Peyer's patch (tissue), 4 donors: ENCODE measurements at places on chromosomes 12 and 14.

DNA sequence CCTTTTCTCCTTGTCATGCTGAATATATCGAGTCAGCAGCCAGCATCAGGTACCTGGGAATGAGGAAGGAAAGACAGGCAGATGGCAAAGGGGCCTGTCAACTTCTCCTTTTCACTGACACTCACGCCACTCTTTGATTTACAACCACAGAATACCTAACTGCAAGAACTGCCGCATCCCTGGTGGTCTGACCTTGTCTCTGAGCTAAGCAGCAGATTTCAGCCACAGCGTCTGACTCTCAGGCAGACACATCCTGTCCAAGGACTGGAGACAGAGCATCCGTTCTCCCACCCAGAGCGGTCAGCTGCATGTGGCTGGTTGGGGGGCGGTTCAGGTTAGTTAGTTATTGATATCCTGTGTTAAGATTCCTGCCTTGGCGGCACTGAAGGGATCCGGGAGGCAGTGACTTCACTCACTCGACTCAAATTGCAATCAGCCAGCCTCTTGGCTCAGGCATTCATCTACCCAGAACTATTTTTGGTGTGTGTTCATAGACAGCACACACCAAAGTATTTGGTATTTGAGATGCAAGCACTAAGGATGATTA lies 11.2 kb upstream of the MAP1LC3B2 start:
- no peaks in the 10 kb centered on the region for H3K36me3 ChIP-seq
- no peak overlapping the region for H3K27ac ChIP-seq
- H3K27me3 ChIP-seq: no peaks in the 10 kb centered on the region
- peak; percentile 62 for DNase-seq
- peaks cover 7% of the 10 kb centered on the region for H3K4me1 ChIP-seq
- H3K4me3 ChIP-seq: no peak overlapping the region

GRCh38 chr14:95043732-95044462 lies 113.4 kb downstream of the DICER1 start:
- DNase-seq: peak; percentile 34
- no peaks in the 10 kb centered on the region for H3K27me3 ChIP-seq
- H3K27ac ChIP-seq: no peak overlapping the region
- H3K4me1 ChIP-seq: no peaks in the 10 kb centered on the region
- no peaks in the 10 kb centered on the region for H3K36me3 ChIP-seq

DNA sequence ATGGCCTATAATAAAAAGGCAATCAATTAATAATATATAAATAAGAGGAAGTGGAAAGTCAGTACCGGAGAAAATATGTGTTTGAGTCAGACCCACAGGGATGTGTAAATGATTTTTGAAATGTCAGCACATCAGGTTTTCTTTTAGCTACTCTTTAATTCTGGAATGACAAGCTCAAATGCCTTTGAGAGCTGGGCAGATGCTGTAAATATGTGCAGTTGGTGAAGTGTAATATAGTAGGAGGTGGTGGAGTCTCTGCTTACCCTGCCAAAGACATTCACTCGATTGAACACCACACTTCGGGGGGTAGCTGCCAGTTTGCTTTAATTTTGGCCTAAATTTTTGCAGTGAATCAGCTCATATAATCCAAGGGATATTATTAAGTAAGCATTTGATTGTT lies 93.0 kb downstream of the PLEKHA5 start:
- H3K36me3 ChIP-seq: no peaks in the 10 kb centered on the region
- no peak overlapping the region for H3K4me3 ChIP-seq
- H3K27ac ChIP-seq: no peak overlapping the region

GRCh38 chr14:29898470-29898869 lies 29.2 kb downstream of the PRKD1 start:
- DNase-seq: no peak
- no peak overlapping the region for H3K4me3 ChIP-seq
- H3K36me3 ChIP-seq: no peaks in the 10 kb centered on the region
- H3K4me1 ChIP-seq: no peaks in the 10 kb centered on the region
- H3K27me3 ChIP-seq: no peaks in the 10 kb centered on the region

DNA sequence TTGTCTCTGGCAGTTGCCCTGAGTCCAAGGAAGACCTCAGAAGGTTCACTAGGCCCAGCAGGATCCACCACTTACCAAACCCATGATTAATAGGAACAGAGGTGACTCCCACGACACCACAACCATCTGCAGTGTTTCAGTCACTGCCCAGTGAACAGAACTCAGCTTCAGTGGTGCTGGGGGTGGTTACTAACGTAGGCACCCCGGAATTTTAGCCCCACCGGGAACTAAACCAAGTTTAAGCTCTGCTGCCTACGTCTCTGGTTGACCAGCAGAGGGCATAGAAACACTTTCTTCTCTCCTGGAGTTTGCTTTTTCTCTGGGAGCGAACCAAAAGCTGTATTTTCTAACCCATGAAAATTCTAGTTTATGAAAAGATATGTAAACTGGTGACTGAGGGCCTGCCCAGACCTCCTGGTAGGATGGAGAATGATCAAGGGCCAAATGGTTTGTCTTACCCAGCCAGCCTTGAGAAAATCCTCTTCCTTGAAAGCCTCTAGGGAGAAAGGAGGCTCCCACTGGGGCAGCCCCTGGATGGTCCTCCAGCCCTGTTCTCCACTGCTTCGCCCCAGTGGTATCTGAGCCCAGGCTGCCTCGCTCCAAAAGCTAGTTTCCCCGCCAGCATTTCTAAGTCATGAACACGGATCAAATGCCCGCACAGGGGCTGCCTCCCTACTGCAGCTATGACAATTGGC lies 379.8 kb downstream of the DPF3 start:
- no peak overlapping the region for H3K4me3 ChIP-seq
- DNase-seq: no peak
- H3K27me3 ChIP-seq: no peaks in the 10 kb centered on the region

GRCh38 chr12:107372229-107372658 lies 278.9 kb upstream of the CRY1 start:
- peak overlapping the region; percentile 52 for H3K27ac ChIP-seq
- no peak for DNase-seq
- H3K27me3 ChIP-seq: no peaks in the 10 kb centered on the region
- no peaks in the 10 kb centered on the region for H3K4me1 ChIP-seq
- H3K4me3 ChIP-seq: no peak overlapping the region
- H3K36me3 ChIP-seq: no peaks in the 10 kb centered on the region

- no peaks in the 10 kb centered on the region for H3K36me3 ChIP-seq
- peaks cover 37% of the 10 kb centered on the region for H3K4me1 ChIP-seq
- no peaks in the 10 kb centered on the region for H3K27me3 ChIP-seq
- H3K4me3 ChIP-seq: no peak overlapping the region
- H3K27ac ChIP-seq: no peak overlapping the region
- no peak for DNase-seq
Observed at GRCh38 chr12:122966743-122967550, 684 bp upstream of the ABCB9 start.

- H3K4me1 ChIP-seq: no peaks in the 10 kb centered on the region
- H3K27ac ChIP-seq: no peak overlapping the region
- no peaks in the 10 kb centered on the region for H3K27me3 ChIP-seq
- no peak overlapping the region for H3K4me3 ChIP-seq
Observed at GRCh38 chr12:31300783-31301182, 25.2 kb downstream of the SINHCAF start.

DNA sequence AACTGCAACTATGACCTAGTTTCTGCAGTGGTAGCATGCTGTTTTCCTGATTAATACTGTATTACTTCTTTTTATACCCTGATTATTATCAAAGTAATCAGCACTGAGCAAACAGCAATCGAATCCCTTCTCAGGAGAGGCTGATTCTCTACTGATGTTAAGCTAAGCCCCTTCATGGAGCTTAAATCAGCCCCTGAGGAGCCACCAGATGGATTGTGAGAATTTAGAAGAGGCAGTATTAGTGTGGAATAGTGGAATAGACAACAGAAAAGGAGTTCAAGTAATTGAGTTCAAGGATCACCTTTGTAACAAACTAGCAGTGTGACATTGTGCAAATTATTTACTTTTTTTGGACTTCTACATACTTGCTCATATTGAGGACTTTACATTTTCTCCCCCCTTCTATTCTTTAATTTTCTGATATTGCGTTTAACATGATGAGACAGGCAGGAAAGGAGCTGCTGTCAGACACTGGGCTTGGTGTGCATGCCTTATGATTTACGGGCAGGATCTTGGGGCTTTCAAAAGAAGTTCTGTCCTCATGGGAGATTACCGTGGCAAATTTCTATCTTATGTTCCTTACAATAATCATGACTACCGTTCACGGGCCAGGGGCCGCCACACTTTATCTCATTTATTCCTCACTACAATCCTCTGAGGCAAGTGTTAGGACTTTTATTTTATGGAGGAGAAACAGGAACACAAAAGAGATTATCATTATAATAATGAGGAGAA lies 68.0 kb downstream of the PTPRR start:
- H3K4me3 ChIP-seq: no peak overlapping the region
- DNase-seq: no peak
- no peaks in the 10 kb centered on the region for H3K36me3 ChIP-seq
- H3K27me3 ChIP-seq: no peaks in the 10 kb centered on the region
- H3K27ac ChIP-seq: no peak overlapping the region

GRCh38 chr12:120610560-120610959 lies 29.4 kb upstream of the POP5 start:
- no peaks in the 10 kb centered on the region for H3K27me3 ChIP-seq
- H3K27ac ChIP-seq: no peak overlapping the region
- H3K4me1 ChIP-seq: no peaks in the 10 kb centered on the region
- no peaks in the 10 kb centered on the region for H3K36me3 ChIP-seq
- DNase-seq: no peak

DNA sequence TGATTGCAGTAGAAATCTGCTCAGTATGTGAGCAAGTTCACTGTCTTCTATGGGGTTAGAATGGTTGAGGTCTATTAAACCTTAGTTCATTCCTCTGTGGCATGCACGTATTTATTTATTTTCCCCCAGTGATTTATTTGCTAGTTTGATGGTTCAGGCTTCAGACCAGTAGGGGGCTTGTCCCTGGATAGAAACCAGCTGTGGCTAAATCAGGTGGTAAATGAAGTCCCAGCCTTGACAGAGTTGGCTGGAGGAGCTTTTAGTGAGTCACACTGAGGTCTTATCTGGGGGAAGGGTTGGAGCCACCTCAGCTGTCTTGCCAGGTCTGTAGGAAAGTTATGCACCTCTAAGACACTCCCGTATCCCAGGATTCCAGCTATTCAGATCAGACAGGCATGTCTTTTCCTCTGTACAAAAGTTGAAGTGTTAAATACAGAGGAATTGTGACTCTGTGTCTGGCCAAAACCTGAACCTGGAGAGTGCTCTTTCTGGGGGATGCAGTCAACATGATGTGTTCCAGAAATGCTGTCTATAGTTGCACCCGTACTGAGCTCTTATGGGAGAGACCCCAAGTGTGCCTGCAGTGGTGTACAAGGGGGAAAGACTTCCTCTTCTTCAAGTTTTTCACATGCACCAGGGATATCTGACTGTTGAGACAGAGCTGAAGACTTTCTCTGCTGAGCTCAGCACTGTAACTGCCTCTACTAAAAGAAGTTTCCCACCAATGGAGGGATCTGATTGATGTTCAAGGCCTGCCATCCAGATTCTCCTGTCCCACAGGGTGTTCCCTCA lies 1322.1 kb downstream of the TMEM121 start:
- DNase-seq: no peak
- no peak overlapping the region for H3K27ac ChIP-seq
- no peaks in the 10 kb centered on the region for H3K36me3 ChIP-seq
- peaks cover 9% of the 10 kb centered on the region for H3K4me1 ChIP-seq

DNA sequence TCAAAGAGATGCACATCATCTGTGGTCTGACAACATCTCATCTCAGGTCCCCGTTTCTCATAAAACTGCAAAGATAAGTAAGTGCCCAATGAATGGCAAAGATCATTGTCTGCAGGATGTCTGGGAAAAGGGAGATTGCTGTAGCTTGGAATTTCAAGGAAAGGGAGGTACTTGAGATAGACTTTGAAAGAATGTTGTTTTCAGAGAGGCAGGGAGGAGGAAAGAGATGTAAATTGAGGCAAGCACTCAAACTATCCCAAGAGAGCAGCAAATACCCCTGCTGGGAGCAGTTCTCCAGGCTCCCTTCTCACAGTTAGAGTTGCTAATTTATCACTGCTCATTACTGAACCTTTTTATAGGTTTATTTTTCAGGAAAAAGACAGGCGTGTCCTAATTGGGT lies 107.1 kb downstream of the MYRFL start:
- no peak for DNase-seq
- H3K4me3 ChIP-seq: no peak overlapping the region
- no peaks in the 10 kb centered on the region for H3K36me3 ChIP-seq
- no peaks in the 10 kb centered on the region for H3K4me1 ChIP-seq
- H3K27me3 ChIP-seq: no peaks in the 10 kb centered on the region

GRCh38 chr14:57403521-57403864 lies 13.1 kb downstream of the NAA30 start:
- peaks cover 20% of the 10 kb centered on the region for H3K36me3 ChIP-seq
- no peak overlapping the region for H3K27ac ChIP-seq
- no peak for DNase-seq
- H3K4me3 ChIP-seq: no peak overlapping the region
- no peaks in the 10 kb centered on the region for H3K4me1 ChIP-seq
- H3K27me3 ChIP-seq: no peaks in the 10 kb centered on the region

DNA sequence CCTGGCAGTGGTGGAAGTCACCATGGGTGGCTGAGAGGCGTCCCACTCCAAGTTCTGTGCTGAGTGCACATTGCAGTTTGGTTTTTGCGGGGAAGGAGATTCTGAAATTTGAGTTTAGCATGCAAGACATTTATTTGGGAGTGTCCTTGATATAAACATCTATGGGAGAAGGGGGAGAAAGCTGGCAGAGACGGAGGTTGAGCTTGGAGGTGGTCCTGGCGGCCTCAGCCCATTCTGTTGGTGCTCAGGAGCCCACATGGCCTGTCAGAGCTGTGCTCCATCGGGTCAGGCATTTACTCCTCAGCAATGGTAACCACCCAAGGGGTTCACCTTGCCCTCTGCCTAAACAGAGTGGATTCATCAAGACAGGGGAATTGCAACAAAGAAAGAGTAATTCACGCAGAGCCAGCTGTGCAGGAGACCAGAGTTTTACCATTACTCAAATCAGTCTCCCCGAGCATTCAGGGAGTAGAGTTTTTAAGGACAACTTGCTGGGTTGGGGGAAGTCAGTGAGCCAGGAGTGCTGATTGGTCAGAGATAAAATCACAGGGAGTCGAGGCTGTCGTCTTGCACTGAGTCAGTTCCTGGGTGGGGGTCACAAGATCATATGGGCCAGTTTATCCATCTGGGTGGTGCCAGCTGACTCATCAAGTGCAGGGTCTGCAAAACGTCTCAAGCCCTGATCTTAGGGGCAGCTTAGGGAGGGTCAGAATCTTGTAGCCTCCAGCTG lies 323.3 kb upstream of the TMEM132C start:
- no peaks in the 10 kb centered on the region for H3K27me3 ChIP-seq
- H3K4me1 ChIP-seq: no peaks in the 10 kb centered on the region
- H3K36me3 ChIP-seq: no peaks in the 10 kb centered on the region
- H3K27ac ChIP-seq: no peak overlapping the region

DNA sequence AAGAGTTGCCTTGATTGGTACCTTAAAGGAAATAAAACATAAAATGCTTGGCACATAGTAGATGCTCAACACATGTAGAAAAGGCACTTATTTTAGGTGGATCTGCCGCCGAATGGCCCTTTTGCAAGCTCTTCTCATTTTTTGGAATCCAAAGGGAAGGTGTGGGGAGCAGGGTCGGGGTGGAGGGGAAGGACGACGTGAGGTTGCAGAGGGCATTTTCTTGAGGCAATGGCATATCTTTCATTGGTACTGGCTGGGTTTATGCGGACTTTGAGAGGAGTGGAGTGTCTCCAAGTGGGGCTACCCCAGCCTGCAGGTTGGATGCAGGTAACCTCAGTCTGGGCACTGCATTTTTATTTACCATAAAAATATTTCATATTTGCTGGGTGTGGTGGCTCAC lies 8.1 kb downstream of the RTL1 start:
- no peak overlapping the region for H3K4me3 ChIP-seq
- no peaks in the 10 kb centered on the region for H3K4me1 ChIP-seq
- no peak overlapping the region for H3K27ac ChIP-seq
- DNase-seq: no peak
- H3K36me3 ChIP-seq: no peaks in the 10 kb centered on the region
